ENCODE measurements at places on chromosomes 1 and 21. TPM values are rescaled to one million over a fixed set of nuclear protein-coding genes. Genes with fewer than 3 reads are reported as not detected.

- DNase-seq: no peak
Measured at GRCh38 chr1:156882543-156882942, 11.0 kb upstream of the PEAR1 start.

DNA sequence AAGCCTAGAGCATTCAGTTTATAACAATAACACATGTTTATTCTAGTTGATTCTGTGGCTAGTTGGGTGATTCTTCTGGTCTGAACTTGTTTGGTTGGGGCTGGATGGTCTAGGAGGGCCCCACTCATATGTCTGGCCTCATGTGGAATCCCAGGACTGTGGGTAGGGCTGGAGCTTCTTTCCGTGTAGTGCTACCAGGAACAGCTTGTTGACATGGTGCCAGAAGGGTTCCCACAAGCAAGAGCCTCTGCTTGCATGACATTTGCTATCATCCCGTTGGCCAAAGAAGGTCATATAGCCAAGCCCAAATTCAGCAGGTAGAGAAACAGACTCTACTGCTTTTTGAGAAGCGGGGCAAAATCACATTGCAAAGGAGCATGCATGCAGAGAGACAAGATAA, 67.6 kb upstream of the PPP2R5A start:
- no peak for DNase-seq

DNA sequence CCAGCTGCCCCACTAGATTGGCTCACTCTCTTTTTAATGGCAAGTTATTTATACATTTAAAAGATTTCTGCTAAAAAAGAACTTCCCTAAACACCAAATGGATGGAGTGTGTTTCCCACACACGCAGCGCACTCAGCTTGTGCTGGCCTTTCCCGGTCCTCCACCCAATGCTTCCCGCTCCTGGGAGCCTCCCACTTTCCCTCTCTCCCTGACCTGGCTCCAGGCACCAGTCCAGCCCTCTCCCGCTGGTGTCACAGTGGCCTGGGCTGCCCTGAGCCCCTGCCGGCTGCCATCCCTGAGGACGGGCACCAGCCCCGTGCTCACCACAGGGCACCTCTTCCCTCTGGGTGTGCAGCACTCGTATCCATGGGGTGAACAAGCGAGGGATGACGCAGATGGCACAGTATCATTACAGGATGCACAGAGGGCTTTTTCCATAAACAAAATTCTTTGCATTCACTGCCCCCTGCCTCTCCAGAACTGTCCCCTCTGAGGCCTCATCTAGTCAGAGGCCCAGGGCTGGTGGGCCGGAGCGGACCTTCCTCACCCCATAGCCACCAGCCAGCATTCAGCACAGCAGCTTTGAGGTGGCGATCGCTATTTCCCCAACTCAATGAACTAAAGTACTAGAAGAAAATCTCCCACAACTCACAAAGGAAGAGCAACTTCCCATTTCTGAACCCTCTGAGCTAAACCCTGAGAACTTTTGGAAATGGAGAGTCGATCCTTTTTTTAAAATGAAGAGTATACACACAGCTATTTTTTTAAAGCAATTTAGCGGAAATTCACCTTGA, 68.5 kb downstream of the SLC37A1 start:
- DNase-seq: no peak

GRCh38 chr1:196271212-196271947, 336.9 kb downstream of the KCNT2 start:
- no peak for DNase-seq

DNA sequence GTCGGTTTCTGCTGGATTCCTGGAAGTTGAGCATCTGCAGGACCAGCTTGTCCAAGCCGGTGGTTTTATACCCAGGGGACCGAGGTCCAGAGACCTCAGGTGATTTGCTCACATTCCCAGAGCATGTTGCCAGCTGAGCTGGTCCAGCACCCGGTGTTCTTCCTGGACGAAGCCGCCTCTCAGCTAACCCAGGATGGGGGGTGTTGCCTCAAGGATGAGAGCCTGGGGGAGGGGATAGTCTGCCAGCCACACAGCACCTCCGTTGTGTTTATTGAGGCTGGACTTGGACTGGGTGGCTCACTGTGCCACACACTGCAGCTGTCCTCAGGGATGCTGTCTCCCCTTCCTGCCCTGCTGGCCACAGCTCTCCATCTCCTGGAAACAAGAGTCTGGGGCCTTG, 1.5 kb downstream of the TMEM201 start:
- no peak for DNase-seq

GRCh38 chr1:207072233-207072632, 16.4 kb upstream of the C4BPB start:
- DNase-seq: no peak

- DNase-seq: no peak
Measured at GRCh38 chr1:201144701-201145100, 9.6 kb downstream of the TMEM9 start.

GRCh38 chr1:12600880-12601633, 17.0 kb downstream of the DHRS3 start:
- peak; percentile 58 for DNase-seq

DNA sequence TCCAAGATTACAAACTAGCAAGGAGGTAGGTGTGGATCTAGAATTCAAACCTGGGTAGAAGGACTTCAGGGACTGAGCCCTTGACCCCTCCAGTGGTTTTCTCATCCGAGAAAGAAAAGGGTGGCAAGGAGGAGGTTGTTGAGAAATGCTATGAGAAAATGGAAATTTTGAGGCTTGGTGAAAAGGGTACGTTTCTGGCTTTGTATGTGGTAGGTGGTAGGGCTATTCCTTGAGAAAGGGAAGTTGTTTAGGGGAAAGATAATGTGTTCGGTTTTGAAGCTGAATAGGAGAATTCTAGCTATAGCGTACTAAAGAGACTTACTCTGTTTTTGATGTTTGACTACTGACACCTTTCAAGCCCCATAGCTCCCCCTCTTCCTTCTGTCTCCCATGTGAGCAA, 133.8 kb downstream of the CNIH3 start:
- no peak for DNase-seq

DNA sequence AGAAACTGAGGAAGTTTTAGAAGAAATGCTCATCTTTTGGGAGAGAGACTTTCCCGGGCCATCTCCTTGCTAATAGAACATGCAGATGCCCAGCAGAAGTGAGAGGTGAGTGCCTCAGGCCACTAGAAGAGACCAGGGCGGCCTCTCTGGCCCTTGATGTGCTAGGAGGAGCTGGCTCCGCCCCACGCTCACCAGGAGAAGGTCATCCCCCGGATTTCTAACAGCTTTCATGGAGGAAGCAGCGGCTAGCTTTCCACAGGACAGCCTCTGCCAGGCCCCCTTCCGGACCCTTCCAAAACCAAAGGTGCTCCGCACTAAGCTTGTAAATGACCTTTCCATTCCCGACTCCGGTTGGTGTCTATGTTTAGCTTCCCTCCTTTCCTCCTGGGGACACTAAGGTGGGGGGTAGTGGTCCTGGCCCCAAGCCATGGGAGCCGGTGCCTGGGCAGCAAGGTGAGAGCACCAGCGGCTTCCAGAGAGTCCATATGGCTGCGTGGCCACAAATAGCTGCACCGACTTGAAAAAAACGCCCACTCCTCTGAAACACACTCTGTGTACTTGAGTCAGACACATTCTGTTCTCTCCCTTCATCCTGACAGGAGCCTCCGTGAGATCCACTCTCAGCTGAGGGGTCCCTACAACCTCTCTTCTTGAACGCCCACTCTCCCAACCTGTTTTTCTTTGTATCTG, 249.9 kb downstream of the TNR start:
- no peak for DNase-seq

- no peak for DNase-seq
Measured at GRCh38 chr1:209937996-209938959, at the start of gene SYT14. Gene SYT14, plus strand, starts transcription at chr1:209938217. Its CDS starts 48 bp downstream, at chr1:209938265.

GRCh38 chr1:231177936-231178335, 16.1 kb downstream of the TRIM67 start:
- DNase-seq: no peak

GRCh38 chr21:41070284-41070683, 97.7 kb upstream of the BACE2 start:
- DNase-seq: no peak

DNA sequence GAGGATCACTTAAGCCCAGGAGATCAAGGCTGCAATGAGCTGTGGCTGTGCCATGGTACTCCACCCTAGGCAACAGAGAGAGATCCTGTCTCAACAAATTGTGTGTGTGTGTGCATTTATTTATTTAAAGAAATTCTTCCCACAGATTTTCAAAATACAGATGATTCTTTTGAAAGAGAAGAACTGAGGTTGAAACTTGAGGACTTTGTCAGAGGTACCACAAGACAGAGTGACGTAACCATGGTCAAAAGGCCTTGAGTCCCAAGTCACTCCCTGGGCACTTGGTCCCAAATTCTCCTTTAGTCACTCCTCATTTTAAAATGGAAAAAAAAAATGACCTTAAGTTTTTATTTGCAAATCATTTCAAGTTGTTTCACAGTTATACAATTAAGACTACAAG, 57.4 kb downstream of the TIAM1 start:
- no peak for DNase-seq

- DNase-seq: no peak
Measured at GRCh38 chr1:56074007-56074651, 505.2 kb downstream of the PLPP3 start.

DNA sequence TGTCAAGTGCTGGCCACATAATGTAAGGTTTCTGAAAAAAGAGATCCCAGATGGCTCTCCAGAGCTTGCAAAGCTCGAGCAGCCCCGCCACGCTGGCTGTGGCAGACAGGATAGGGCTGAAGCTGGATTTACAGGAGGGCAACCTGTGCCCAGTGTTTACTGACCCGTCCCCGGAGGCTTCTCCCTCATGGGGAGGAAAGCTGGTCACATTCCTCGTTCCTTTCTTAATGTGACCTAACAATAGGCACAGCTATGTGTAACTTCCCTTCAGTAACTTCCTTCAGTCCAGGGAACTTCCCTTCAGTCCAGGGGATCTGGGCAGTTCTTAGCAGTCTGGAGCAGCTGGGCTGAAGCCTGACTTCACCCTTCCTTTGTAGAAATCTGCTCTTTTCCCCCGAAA, 7.7 kb downstream of the SLFNL1 start:
- no peak for DNase-seq

- no peak for DNase-seq
Measured at GRCh38 chr1:9269078-9269501, 23.6 kb upstream of the SPSB1 start.

- no peak for DNase-seq
Measured at GRCh38 chr1:58966103-58966916, 182.5 kb upstream of the JUN start.

DNA sequence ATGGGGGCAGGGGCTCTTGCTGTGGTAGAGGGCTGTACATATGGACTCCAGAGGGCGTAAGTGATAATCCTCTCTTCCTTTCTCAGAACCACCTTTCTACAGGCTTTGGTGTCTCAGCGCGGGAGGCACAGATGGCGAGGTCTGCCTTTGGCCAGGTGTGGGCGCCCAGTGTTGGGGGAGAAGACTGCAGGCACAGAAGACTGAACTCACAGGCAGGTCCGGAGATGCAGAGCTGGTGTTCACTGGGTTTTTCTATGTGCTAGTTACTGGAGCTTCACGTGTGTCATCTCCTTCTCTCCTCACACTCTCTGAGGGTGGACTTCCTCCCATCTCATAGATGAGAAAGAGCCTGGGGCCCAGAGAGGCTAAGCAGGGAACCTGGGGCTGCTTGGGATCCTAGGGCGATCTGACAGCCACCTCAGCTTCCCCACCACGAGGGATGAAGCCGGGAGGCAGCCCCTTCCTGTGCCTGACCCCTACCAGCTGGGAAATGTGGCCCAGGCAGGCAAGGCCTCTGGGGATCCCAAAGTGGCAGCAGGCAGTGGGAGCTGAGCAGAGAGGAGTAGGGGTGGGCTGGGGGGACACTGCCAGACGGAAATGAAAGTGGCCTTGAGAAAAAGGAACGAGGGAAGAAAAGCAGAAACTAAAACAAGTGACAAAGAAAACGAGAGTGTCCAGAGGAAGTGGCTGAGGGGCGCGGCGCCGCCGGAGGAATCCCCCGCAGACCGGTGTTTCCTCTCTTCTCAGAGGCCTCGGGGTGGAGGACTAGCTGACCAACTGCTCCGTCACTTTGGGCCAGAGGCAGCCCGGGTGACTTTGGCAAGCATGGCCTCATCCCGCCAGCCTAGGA, 191.6 kb downstream of the HIVEP3 start:
- DNase-seq: no peak

DNA sequence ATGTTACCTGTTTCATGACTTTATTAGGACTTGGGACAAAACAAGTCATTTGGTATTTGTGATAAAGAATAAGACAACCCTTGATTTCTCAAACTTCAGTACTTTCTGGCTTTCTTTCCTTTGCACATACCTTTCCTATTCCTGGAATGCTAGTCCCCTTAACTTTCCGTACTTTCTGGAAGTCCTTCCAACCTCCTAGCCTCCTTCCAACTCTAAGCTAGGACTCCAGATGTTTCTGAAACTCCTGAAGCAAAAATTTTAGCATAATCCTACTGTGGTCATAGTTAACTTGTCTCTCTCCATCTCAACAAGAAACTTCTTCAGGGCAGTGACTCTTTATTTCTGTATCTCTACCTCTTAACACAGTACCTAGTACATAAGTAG, 19.8 kb upstream of the C1orf105 start:
- no peak for DNase-seq

GRCh38 chr1:199954699-199955098, 72.8 kb upstream of the NR5A2 start:
- no peak for DNase-seq

- DNase-seq: no peak
Measured at GRCh38 chr1:46490656-46491442, 1.2 kb downstream of the DMBX1 start.

GRCh38 chr1:201748335-201748734, 80.6 kb upstream of the IPO9 start:
- no peak for DNase-seq

The FMO5 gene
- 0.67 TPM for total RNA-seq

The GPA33 gene
- 4.8 TPM for total RNA-seq

The DHX9 gene
- 353 TPM for total RNA-seq

The SLAMF7 gene
- 0.78 TPM for total RNA-seq
